ENCODE measurements at places on chromosomes 6 and 20.

DNA sequence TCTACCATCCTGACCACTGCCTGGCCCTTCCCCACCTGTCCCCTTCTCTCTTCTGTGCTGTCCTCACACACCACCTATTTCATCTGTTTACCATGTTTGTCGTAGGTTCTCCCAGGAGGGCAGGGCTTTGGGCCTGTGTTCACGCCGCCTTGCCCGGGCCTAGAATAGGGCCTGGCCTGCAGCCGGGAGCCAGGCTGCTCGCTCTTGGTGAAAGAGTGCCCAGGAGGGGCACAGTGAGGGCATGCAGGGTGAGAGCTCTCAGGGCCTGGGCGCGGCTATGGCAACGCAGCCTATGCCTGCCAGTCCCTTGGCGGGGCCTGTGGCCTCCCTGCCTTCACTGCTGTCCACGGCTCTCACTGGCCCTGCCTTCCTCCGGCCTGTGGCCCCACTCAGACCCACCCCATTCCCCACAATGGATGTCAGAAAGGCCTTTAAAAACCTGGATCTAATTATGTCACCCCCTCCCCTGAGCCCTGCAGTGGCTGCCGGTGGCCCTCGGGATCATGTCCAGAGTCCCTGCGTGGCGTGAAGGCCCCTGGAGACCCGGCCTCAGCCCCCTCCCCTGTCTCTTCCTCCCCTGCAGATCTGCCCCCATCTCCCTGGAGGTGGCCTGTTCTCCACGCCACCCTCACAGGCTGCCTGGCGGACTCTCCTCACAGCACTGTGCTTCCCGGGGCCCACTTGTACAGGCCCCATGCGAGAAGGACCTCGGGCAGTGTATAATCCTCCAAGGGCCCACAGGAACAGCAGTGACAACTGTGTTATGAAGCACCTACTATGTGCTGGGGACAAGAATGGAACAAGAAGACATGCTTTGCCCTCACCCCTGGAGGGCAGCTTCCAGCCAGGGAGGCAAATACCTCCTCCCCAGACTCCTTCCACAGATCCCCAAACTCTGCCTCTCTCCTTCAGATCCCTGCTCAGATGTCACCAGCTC is 22.9 kb upstream of the NOL4L start:
- no peak for DNase-seq

GRCh38 chr6:56766806-56767178 is 124.1 kb upstream of the DST start:
- no peak for DNase-seq

- no peak for DNase-seq
Observed at GRCh38 chr6:100491952-100492670, 27.4 kb upstream of the SIM1 start.

DNA sequence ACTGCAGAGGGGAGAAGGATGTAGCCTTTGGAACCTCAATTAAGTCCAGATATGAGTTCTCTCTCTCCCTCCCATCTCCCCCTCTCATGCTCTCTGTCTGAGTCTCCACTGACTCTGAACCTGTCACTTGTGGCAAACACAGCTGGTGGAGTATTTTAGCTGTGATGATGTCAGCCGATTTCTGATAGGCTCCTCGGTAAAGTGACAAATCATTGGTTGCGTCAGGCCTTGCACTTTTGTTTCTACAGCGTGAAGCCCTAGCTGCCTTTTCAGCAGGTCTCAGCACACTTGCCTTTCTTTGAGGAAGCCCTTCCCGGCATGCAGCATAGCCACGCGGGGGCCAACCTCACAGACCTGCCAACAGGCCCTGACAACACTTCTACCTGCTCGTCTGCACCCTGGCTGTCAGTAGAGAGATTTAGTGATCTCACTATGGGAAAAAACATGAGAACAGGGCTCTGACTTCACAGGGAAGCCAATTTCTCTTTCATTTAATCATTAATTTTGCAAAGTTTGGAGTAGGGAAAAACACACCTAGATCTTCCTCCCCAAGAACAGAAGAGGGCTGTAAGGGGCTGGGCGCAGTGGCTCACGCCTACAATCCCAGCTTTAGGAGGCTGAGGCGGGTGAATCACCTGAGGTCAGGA is 84.4 kb downstream of the GMPR start:
- DNase-seq, result peak; percentile 83

DNA sequence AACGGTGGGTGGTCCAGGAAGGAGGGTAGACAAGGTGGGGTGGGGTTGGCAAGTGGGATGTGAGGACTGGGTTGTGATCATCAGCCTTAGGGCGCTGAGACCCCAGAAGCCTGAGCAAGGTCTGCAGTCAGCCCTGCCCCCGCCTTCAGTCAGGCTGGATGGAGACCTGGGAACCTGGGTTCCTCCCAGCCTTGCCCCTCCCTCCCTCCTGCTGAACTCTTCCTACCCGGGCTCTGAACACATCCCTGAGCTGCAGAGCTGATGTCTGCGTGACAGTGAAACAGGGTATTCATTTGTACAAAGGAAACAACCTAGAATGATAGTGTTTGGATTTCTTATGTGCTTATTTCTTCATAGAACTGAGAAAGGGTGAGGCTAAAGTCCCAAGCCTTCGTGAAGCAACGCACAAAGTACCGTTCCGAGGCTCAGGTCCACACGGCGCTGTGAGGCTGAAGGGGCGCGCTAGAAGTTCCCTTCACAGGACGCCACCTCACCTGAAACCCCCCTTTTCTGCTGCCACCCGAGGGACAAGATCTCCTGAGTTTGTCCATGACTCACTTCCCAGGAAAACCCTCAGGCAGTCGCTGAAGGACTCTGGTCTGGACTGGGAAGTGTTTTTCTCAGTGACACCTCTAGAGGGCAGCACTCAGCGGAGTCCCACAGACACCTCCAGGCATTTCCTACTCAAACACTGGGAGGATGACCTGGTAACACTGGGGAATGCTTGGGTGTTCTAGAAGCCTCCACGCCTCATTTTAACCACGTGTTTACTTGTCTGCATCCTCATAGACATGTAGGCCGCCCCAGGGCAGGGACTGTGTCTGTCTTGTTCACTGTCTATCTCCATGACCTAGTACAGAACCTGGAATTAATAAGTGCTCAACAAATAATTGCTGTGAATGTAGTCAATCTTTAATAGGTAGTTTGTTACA is 1.2 kb downstream of the GSTA5 start:
- peak; percentile 35 for DNase-seq

DNA sequence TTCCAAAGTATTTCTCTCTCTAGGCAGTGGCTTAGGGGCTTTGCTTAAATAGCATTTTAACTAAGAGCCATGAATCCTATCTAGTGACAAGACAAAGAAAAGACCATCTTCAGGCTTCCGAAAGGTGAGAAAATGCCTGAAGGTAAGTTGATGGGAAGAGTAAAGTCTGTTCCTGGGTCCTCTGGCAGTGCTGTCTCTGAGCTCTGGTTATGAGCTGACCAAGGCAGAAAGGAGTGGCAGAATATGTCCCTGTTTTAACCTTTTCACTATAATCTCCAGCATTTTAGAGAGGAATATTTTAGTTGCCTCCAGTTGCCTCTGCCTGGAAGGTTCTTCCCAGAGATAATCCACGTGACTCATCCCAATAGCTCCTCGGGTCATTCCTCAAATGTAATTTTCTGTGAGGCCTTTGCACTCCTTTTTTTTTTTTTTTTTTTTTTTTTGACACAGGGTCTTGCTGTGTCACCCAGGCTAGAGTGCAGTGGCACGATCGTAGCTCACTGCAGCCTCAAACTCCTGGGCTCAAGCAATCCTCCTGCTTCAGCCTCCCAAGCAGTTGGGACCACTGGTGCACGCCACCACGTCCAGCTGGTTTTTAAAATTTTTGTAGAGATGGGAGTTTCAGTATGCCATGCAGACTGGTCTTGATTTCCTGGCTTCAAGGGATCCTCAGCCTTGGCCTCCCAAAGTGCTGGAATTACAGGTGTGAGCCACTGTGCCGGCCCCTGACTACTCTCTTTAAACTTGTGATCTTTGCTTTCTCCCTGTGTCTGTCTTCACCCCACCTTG is 3.7 kb upstream of the ARMH2 start:
- no peak for DNase-seq

DNA sequence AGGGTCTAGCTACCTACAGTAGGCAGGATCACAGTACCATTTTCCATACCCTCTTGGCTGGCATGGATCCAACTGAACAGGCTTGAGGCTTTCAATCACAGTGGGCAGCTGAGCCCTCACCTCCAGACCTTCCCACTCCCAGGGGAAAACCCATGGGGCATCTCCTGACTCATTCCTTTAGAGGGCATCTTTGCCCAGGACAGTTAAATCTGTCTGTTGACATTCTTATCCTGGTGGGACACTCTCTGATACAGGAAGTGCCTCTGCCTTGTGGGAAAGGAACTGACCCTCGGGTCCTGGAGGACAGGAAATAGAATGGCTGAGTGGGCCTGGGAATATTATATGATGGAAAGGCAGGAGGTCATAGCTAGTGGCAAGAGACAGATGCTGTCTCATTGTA is 10.2 kb upstream of the EPB41L1 start:
- no peak for DNase-seq

GRCh38 chr6:167294241-167294640 is 3.1 kb downstream of the UNC93A start:
- DNase-seq, result no peak

GRCh38 chr6:96862560-96862959 is 25.3 kb upstream of the GPR63 start:
- no peak for DNase-seq

- DNase-seq, result no peak
Observed at GRCh38 chr6:334536-335510, 42.5 kb downstream of the DUSP22 start.

DNA sequence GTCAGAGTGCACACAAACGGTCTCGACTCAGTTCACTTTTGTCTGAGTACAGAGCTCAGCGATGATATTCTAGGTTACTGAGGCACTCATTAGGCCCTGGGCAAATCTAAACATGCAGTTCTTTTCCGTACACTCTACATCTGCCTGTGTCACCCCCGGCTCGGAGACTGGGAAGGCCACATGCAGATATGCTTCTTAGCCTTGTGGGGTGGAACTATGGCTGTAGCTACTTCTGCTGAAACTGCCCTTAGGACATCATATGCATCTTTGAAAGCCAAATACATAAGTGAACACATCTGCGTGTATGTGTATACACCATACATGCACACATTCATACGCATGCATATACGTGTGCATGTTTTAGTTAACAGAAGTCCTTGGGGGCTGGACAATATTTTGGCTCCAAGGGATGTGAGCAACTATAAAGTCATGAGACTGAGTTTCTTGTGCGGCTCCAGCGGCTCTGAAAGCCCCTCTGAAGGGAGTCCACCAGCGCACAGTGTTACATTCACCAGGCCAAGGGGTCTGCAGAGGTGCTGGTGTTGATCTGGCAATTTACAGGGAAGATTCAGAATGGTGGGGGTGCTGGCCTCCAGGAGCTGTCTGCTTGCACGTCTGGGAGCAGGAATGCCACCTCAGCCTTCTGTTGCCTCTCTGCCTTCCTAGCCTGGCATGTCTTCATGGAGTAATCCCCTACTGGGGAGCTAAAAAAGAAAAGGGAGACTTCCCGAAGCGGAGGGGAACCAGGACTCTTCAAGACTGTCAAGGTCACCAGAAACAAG is 31.6 kb downstream of the PSMG4 start:
- no peak for DNase-seq

- DNase-seq, result no peak
Observed at GRCh38 chr6:20879121-20879520, 344.9 kb downstream of the CDKAL1 start.
